ENCODE measurements at places on chromosomes 2 and 18.
A peak's percentile ranks its signal among the peaks of the same experiment; 100 is the strongest.

DNA sequence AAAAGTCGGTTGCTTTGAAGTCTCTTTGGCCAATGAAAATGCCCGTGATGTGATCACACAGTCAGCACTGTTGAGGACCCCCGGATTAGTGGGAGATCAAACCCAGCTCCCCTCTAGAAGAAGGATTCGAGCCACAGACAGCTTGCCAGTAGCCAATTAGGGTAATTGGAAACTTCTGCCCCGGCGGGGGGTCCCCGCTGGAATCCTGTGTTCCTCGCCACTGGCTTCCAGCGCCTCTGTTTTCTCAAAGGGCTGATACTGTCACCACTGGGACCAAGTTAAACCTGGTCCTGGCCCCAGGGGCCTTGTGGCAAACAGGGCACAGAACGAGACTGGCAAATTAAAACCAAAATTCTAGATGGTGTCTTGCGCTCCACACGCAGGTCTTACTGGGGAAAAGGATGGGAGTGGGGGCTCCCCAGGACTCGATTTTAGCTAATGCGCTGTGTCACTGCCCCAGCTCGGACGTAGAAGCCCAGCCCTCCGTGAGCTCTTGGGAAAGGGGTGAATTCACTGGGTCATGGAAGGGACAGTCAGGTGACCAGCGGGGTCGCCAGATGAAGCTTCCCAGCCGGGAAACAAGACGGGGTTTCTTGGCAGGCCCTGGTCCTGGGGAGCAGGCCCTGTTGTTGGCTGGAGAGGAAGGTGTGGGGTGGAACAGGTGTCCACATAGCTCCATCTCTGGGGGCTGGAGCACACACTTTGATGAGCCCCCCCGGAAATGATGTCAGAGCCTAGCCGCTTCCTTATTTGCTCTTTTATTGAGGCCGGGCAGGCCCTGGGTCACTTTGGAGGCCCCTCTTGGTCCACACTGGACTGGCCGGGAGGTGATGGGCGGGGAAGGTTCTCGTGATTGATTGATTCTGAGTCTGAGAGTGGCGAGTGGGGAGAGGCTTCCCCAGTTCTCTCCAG, 90.2 kb downstream of the SMAD7 start:
- DNase-seq: no peak

DNA sequence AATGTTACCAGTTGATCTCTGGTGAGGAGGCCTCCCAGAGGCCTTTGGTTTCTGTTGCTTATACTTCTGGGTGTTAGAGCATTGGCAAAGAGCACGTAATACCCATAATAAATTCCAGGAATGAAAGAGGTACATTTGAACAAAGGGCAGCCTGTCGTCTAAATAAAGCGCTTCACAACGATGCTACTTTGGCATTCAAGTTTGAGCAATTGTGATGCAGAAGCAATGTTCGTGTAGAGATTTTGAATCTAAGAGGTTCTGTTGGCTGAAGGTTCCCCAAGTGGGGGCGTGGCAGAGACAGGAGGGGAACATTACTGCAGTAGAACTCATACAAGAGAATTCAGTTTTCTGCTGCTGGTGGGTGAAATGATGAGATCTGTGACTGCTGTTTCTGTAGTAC, 27.8 kb downstream of the ZNF532 start:
- no peak for DNase-seq

DNA sequence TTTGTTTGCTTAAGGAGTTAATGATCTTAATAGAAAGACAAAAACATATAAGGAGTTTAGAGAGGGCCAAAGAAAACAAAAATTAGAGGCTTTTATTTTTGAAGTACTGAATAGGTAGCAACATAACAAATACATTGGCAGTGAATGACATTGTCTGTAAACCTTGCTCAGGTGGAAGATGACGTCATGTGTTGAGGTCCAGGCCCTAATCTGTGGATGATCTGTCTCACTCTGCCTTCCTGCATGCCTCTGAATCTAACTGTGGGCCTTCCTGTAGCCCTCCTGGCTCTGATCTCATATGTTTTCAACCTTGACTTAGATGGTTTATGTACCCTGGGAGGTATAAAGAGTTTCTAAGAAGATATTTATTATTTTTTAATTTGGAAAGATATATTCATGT, 58.1 kb upstream of the DYNAP start:
- DNase-seq: no peak

GRCh38 chr18:28116461-28116860, 60.5 kb downstream of the CDH2 start:
- no peak for DNase-seq

- no peak for DNase-seq
Observed at GRCh38 chr18:31723639-31723989, 37.1 kb downstream of the SLC25A52 start.

DNA sequence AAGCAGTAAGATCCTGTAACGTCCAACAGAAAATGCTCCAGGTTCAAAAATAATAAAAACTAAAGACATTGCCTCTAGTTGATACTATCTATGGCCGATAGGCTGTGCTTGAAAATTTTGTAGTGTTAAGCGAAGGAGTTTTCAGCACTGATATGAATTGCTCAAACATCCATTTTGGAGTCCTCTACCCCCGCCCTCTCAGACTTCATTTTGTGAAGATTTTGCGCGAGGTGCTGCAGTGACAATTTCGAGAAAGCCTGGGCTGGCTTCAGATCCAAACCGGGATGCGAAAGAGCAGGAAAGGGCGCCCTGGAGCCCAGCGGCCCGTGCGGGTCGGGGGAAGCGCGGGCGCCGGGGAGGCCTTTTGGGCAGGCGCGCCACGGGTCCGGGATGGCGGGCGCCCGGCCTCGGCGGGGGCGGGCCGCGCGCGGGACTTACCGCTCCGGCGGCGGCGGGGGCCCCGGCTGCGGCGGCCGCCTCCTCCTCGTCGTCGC, 1.8 kb downstream of the SP3 start:
- DNase-seq: peak; percentile 67

DNA sequence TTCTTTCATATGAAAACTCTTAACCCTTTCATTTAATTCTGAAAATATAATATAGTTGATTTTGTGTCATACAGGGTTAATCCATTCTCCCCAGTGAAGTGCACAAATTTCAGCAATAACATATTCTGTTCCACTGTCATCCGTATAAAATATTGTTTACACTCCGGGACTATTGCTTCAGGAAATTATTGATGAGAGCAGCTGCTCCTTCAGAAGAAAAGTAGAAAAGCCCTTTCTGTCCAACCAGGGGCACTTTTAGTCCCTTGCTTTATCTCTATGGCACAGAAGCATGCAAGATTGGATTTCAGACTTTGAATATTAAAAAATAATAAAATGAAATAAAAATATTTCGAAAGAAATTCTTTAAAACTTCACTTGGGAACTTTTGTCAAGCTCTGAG, 535.7 kb upstream of the SLC39A10 start:
- DNase-seq: no peak

GRCh38 chr18:49959176-49959575, 145.8 kb upstream of the ACAA2 start:
- no peak for DNase-seq

GRCh38 chr2:69163556-69163955, 150.6 kb downstream of the ANTXR1 start:
- no peak for DNase-seq

GRCh38 chr2:181224866-181225265, 232.3 kb upstream of the ITGA4 start:
- no peak for DNase-seq

DNA sequence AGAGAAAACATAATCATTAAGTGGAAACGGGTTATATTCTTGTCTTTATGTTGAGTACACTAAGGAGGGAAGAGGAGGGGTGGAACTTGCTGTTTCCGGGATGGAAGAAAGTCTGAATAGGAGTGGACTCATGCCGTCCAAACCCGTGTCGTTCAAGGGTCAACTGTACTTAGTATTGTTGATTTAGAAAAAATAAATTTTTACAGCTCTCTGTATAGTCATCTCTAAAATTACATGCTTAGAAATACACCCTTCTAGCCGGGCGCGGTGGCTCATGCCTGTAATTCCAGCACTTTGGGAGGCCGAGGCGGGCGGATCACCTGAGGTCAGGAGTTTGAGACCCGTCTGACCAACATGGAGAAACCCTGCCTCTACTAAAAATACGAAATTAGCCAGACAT, 29.4 kb downstream of the RIF1 start:
- no peak for DNase-seq

DNA sequence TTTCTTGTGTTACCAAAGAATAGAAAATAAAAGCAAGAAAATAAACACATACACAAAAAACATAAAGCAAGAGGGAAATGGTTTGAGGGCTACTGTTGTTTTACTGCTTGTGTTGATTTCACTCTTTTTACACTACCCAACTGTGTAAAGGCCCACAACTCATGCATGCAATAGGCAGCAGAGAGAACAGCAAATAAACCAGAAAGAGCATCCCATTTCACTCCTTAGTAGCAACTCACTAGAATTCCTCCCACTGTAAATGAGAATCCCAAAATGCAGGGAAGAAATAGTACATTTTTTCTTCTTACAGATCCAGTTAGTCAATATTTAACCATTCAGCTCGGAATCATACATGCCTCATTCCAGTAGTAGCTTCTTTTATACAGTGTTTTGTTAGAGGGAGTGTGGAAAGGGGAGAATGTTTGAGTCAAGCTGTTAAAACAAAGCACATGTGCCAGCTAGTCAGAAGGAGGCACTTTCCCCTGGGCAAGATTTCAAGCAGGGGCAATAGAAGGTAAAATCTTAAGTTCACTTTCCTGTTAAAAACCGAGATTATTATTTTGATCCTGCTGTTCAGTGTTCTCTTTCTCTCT, 147.2 kb upstream of the FAM98A start:
- no peak for DNase-seq

- DNase-seq: no peak
Observed at GRCh38 chr2:205699515-205700289, 17.4 kb downstream of the NRP2 start.

DNA sequence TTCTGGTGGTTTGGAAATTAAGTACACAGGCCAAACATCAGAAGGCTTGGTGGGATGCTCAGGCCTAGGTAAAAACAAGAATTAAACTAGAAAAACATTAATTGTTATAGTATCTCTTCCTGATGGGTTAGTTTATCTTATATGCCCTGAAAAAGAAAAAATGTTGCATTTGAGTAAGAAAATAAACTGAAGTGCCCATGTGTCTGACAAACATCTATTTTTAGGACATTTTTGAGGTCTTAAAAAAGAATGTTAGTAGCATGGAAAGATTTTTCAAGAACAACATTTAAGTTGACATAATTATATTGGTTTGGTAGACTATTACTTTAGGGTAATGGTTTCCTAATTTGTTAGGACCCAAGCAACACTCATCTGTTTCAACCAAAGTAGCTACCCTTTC, 140.1 kb upstream of the RND3 start:
- DNase-seq: no peak

DNA sequence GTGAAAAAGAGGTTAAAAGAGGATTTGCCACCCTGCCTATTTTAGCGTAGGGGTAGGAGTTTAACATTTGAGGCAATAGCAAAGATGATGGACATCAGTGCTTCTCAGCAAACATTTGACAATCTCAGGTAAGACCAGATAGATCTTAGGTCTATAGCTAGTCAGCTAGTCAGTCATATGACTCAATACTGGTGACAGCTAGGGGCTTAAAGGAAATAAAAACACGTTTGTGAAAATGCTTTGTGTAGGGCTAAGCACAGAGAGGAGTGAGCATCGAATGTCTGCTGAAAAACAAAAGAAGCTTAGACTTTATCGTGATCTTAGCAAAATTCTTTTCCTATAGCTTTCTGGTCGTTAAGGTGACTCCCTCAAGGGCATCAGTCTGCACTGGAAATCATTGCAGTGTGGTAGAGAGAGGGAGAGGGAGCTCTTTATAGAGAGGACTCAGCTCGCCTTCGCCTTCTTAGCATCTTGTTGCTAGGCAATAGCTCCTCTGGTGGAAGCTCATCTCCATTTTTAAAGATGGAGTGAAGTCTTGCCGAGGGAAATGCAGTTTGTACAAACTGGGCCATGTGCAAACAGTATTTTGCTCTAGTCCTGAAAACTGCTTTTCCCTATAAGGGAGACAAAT, 62.8 kb upstream of the SLC38A11 start:
- DNase-seq: no peak

GRCh38 chr2:66694087-66694860, 259.3 kb downstream of the MEIS1 start:
- DNase-seq: no peak

GRCh38 chr2:55871637-55872036, 51.9 kb downstream of the EFEMP1 start:
- no peak for DNase-seq

GRCh38 chr2:126518196-126518595, 137.8 kb upstream of the GYPC start:
- no peak for DNase-seq

- DNase-seq: no peak
Observed at GRCh38 chr2:128236491-128237035, 82.1 kb downstream of the HS6ST1 start.

DNA sequence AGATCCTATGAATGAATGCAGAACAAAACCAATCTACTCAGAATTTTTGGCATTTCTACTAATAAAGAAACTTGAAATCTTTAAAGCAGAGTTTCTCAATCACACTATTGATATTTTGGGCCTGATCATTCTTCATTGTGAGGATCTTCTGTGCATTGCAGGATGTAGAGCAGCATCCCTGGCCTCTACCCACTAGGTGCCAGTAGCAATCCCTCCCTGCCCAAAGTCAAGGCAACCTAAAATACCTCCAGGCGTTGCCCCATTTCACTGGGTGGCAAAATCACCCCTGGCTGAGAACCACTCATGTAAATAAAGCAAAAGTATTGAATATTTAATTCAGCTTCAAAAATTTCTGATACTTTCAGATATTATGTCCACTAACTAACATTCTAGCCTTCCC, 213.0 kb downstream of the SP3 start:
- no peak for DNase-seq
